Activated CD8-positive, alpha-beta memory T cell treated with anti-CD3 and anti-CD28 coated beads for 48 hours (primary cell): ENCODE measurements at places on chromosomes 5 and 9.

DNA sequence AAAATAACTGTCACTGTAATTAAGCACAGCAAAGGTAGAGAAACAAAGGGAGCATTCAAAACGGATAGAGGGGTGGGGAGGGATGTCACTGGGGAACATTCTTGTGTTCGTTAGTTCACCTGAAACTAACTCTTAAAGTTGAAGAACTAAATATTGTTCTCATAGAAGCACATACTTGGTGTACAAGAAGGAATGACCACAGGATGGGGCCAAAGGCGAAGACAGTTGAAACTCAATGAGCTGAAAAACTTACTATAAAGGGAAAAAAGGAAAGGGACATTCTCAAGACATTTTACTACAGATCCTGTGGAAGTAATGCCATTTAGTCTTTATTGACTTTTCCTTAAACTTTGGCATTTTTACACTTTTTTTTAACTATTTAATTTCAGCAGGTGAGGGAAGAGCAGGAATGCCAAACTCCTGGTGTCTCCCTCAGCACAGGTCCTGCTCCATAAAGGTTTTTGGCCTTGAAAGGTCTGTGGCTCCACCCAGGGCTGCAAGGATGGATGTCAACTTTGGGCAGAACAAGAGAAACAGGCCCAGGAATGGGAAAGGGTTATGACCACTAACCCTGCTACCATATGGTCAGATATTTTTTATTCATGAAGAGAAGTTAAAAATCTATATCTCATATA, 197.6 kb upstream of the RASA1 start:
- no peak for DNase-seq

DNA sequence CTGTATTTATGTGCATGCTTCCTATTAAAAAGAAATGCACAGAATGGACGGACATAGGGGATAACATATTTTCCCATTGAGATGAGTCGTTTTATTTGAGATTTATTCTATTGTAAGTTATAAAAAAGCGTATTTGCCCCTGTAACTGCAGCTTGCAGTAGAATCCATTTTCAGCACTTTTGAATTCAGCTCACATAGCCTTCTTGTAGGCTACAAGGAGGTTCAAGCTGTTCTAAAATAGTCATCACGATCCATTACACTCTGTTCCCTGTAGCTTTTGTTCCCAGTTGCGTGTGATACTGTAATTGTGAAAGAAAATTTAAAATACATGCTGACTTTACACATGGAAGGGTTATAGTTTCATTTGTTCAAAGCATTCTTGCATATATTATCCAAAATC, 40.9 kb upstream of the POC5 start:
- DNase-seq = no peak

GRCh38 chr5:93145767-93146166, 435.3 kb downstream of the NR2F1-AS1 start:
- DNase-seq = no peak

- DNase-seq = no peak
These were observed 63.6 kb downstream of the RNF180 start for GRCh38 chr5:64229163-64229774.

- DNase-seq = no peak
These were observed 122.2 kb upstream of the GRAMD2B start for GRCh38 chr5:126301056-126301455.

- DNase-seq = no peak
These were observed 65.5 kb downstream of the MAP1B start for GRCh38 chr5:72172786-72173185.

GRCh38 chr9:135792268-135793128, 90.5 kb downstream of the KCNT1 start:
- DNase-seq = no peak

GRCh38 chr5:165504674-165505073, 1999.3 kb downstream of the MAT2B start:
- no peak for DNase-seq

DNA sequence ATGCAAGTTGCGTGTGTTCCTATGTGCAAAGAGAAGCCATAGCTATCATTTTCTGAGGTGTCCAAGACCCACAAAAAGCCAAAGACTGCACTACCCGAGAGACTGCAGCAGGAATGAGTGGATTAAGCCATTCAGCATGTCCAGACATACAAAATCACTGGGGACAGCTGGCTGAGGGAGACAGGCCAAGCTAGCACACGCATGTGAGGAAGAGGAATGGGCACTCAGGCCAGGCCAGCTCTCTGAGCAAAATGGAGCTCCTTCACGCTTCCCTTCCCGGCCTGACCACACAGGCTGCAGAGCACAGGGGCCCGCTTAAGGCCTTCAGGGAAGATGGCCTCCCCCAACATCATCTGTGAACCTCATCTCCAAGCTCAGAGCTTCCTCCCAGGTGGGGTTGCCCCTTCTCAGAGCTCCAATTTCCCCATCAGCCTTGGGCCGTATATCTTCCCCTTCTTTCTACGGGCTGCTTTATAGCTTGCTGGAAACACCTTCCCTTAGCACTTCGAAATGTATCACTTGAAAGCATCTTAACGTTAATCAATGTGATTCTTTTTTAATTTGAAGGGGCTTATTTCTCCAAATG, 8.4 kb downstream of the DCANP1 start:
- no peak for DNase-seq

- DNase-seq = no peak
These were observed 115.3 kb downstream of the SLIT3 start for GRCh38 chr5:169185626-169186025.

GRCh38 chr5:56148453-56148971, 84.6 kb downstream of the ANKRD55 start:
- no peak for DNase-seq

DNA sequence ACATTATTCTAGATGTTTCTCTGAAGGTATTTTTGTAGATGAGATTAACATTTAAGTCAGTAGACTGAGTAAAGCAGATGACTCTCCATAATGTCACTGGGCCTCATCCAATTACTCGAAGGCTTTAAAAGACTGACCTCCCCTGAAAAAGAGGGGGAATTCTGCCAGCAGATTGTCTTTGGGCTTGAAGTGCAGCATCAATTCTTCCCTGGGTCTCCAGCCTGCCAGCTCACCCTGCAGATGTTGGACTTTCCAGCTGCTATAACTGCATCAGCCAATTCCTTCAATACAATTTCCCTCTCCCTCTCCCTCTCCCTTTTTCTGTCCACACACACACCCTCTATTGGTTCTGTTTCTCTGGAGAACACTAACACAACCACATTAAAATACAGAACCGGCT, 472.8 kb downstream of the SPOCK1 start:
- no peak for DNase-seq

DNA sequence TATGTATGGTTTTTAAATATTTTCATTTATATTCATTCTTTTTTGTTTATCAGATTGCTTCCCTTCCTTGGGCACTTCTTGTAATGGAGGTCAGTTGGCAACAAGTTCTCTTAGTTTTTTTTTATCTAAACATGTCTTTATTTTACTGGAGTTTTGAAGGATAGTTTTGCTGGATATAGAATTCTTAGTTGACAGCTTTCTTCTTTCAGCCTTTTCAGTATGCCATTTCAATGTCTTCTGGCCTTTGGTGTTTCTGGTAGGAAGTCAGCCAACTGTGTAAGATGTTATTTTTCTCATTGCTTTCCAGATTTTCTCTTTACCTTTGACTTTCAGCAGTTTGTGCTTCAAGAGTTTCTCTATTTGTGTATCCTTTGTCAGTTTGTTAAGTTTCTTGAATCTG, 14.2 kb downstream of the SLC12A2 start:
- DNase-seq = no peak

DNA sequence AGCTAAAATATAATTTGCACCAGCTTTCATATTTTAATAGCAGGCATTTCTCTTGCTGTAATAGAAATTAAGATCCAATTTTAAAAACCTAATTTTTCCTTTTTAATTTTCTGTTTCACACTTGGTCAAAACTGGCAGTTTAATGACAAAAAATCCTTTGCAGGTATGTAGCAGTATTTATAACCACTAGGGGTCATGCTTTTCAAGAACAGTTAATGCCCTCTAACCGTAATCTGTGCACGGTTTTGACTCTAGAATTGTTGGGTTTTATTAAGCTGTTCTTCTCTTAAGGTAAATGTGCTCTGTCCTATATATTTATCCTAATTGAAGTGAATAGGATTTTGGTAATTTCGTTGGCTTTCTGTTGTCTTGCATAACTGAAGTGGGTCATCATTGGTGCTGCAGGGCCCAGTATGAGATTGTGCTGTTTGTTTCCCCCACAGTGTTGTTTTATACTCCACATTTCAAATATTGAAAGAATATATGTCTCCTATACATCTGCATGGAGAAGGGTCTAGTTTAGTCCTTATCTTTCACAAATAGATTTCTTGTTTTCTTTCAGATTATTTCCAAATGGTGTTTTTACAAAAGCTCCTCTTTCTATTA, 107.4 kb downstream of the SCAMP1 start:
- no peak for DNase-seq

DNA sequence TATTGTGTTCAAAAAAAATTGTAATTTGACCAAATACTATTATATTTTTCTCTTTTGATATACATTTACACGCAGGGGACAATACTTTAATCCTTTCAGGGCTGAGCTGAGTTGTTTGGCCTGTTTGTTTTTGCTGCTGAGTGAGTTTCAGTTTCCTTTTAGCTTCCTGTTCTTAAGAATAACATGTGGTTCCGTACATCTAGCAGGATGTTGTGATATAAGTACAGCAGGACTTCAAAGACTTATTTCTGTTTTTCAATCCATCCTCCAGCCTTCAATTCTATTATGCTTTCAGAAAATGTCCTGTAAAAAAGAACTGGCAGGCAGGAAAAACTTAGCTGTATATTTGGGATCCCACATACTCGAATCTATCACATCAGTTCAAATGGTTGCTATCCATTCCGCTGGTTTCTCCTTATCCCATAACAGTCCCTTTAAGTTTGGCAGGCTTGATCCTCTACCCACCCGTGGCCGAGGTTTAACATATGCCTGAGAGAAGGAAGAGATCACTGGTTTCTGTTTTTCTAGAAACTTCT, 1037.3 kb upstream of the ACO1 start:
- no peak for DNase-seq

DNA sequence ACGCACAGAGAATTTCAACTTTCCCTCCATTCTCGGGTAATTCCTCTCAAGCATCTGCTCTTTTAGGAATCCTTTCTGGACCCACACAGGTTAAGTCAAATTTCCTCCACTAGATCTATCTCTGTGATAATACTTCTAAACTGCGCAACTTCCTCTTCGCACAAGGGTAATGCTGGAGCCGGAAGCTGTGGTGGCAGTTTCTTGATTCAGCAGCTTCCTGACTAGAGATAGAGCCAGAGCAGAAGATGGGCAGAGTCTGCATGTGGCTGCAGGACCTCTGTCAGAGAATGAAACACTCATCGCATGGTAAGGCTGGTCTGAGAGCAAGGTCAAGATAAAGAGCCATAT, 11.1 kb upstream of the CDC42SE2 start:
- no peak for DNase-seq

DNA sequence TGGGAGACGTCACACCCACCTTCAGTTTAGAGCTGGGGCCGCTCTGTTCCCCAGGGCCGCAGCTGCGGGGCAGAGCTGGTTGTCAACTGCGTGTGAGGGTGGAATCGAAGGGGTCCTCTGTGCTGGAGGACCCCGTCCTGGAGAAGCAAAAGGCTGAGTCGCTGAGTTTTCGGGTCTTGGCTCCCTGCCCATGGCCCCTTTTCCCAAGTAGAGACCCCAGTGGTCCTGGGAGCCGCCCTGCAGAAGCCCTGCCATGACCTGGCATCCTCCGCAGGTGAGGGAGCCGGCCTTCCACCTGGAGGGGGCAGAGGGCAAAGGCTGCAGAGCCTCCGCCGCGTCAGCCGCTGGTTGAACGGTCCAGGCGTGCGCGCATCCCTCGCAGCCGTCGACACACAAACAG, 90.4 kb upstream of the COL5A1 start:
- DNase-seq = no peak

- no peak for DNase-seq
These were observed 407.9 kb upstream of the CYLC2 start for GRCh38 chr9:102587281-102587680.

DNA sequence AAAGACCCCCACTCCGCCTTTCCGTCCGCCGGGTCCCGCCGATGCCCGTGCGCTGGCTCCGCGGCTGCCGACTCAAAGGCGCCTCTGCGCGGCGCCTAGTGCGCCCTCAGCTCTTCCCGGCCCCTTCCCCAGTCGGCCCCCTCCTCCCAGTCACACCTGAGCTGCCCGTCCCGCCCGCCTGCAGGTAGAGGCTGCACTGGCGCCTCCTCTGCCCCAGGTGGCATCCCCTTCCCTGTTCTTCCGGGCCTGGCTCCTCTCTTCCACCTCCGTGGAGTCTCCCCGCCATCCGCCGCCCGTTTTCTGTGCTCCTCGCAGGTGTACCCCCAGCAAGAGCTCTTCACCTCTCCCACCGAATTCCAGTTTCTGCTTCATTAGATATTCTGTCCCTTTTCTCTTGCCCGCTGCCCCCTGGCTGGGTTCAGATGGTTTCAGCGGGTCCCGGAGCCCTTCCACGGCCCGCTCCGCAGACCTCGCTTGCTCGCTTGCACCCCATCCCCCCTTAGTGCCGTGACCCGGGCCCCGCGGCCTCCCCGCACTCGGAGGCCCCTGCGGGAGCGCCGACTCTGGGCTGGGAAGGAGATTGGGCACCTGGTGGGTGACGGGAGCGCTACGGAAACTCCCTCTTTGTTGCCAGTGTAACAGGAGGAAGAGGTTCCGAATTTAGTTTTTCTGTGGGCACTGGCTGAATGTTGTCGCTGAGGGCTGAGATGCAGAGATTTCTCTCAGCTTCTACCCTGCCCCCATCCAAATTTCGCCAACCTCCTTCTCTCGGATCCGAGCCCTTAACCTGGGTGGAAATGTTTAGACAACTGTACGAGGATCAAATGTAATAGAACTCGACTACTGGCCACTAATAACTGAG, 809 bp downstream of the SLC44A1 start:
- peak; percentile 9 for DNase-seq

GRCh38 chr9:120475341-120475740, 104.6 kb downstream of the CDK5RAP2 start:
- DNase-seq = no peak

DNA sequence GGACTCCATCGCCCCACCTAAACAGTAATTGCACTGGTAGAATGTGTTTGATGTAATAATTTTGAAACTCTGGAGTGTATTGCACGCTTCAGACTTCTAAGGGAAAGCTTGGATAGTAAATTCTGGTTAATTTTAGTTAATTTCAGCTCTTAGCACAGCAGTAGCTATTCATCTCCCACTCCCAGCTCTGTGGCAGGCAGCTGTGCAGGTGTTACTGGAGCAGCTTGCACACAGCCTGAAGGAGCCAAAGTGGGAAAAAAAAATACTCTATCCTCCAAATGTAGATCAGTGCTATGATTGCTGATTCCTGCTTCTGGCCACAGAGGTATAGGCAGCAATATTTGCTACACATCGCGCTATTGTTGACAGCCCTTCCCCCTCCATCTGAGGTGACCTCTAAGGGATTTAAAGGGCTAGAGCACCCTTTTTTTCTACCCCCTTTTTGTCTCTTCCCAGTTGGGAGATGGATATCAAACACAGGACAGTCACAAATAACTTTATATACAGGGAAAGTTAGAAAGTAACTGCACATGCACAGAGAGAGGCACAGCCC, 97.4 kb downstream of the KCTD16 start:
- no peak for DNase-seq

- no peak for DNase-seq
These were observed 25.5 kb downstream of the NUP188 start for GRCh38 chr9:128972956-128973355.
